ENCODE measurements at places on chromosomes 12 and 14.

DNA sequence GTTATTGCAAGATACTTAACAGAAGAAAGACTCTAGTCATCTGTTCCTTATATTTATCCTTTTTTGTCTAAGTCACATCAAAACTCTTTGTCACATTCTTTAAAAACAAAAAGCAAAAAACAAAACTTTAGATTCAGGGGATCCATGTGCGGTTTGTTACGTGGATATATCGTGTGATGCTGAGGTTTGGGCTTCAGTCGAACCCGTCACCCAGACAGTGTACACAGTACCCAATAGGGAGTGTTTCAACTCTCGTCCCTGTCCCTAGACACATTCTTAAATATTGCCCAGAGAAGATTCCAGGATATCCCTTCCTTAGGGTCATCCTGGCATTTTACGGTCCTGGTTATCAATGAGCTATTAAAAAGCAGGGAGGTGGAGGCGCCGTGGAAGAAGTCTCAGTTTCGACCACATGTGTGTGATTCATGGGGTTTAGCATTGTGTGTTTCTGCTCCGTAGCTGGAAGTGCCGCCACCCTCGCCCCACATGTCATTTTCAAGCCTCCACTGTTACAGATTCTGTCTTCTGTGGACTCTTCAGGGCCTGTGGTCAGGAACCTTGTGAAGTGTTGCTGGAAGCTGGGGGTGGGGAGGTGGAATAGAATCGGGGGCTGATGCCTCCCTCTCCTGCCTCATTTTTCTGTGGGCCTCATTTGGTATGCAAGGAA, 19.9 kb downstream of the CCND2 start:
- no peak for DNase-seq

- no peak for DNase-seq
Observed at GRCh38 chr12:123064366-123064765, 83.9 kb downstream of the ARL6IP4 start.

DNA sequence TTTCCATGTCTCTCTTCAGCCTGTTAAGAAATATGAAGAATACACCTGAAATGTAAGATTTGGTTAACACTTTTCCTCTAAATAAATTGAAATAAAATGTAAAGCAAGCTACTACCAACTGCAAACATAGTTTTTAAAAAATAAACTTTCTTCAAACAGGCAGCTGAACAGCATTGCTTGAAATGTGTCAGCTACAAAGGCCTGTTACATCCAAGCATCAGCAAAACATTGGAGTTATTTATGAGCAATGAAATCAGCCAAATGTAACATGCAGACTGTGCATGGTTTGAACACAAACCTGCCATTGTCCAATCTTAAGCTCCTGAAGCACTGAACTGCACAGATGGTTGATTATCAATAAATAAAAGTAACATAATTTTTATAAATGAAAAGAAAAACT, 291.3 kb downstream of the ACSS3 start:
- no peak for DNase-seq

- DNase-seq: no peak
Observed at GRCh38 chr12:47221256-47222023, 141.7 kb upstream of the AMIGO2 start.

- no peak for DNase-seq
Observed at GRCh38 chr14:22781301-22781991, 15.0 kb downstream of the OXA1L start.

- DNase-seq: no peak
Observed at GRCh38 chr14:23580152-23580926, 1.7 kb upstream of the JPH4 start.

DNA sequence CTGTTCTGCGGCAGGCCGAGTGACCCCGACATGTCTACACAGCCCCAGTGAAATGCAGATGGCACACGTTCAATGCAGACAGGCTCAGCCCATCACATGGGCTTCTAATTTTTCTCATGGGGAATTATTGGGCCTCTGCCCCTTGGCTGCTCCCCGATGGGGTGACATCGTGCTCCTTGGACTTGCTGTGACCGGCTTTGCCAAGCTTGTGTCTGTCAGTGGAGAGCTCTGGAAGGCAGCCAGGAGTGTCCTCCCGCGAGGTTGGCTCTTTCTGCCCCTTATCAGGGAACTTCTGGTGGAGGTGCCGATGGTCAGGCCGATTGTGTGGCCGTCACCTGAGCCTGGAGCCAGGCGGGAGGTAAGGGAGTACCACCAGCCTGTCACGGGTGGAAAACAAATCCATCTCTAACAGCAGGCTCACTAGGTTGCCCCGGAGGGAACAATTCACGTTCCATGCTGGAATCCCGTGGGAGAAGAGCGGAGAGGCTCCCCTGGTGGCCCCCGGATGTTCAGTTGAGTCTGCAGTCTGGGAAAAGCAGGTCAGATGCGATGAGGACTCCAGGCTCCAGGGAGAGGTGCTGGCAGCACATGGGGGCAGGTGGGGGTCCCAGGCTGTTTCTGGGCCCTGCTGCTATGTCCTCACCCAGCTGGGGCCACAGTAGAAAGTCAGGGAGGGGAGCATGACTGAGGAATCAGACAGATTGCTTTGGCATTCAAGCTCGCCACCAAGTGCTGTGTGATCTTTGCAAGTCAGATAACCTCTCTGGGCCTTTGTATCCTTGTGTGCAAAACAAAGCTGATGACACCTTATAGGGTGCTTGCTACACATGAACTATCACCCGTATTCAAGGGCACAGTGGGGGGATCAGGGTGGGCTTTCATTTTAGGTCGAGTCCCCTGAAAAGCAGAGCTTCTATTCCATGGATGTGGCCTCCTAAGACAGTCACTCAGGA, 43.2 kb upstream of the EML1 start:
- no peak for DNase-seq

- DNase-seq: no peak
Observed at GRCh38 chr14:99924379-99924778, 131.2 kb downstream of the EML1 start.

DNA sequence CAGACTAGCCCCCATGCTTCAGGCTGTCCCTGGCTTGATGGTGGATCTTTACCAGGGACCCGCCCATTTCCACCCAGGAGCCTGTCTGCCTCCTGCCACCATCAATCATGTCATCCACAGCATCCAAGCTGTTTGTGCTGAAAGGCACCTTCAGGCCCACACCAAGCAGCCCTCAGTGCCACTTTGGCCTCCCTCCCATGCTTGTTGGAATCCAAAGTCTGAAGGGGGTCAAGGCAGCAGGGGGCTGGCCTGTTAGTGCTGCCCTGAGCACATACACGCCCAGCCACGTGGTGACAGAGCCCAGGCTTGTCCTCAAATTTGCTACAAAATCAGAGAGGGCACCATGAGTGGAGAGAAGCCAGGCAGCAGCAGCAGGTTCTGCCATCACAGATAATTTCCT, 1146.8 kb downstream of the FSCB start:
- DNase-seq: no peak

GRCh38 chr14:47917344-47917954, 242.0 kb upstream of the MDGA2 start:
- peak; percentile 38 for DNase-seq

DNA sequence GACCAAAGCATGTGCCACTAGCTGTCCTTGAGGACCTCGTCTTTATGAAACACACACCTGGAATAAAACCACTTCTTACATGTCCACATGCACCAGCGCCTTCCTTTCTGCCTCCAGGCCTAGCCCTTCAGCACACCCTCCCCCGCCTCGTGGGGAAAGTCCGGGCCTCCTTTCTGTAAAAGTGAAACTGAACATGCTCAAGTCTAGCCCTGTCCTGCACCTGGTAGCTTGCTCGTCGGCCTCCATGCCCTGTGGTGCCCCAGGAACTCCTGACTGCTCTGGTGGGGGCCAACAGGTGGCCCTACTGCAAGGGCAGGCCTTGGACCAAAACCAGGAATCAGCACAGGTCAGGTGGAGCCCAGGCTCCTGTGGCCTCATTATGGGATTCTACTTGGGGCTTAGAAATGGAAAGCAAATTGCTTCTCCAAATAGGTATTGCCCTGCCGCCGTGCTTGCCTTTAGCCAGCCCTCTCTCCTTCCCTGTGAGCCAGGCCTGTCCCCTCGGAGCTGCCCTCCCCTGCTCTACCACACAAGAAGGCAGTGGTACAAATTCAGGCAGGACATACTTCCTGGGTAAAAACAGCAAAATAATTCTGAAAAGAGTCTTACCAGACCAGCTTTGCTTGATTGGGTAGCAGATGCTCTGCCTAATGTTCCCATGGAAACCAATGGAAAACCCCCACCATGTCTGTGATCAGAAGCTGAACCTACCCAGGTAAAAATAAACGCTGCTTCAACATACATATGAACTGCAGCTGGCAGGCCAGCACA, 43.5 kb downstream of the ERH start:
- DNase-seq: no peak

DNA sequence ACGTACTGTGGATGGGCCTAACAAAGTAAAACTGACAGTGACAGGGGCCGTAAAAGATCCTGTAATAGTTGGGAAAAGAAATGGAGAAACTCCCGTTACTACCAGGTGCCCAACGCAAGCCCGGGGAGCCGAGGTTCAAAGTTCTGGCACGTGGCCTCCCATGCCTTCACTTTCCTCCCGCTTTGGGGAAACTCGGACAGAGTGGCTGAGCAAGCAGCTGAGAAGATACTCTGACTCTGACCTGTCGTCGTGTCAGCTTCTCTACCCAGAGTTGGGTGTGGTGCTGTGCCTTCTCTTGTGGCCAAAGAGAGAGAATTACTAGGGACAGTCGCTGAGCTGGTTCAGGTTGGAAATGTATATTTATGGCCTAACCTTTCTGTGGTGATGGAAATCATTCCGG, 1.7 kb downstream of the B4GALNT3 start:
- no peak for DNase-seq

- no peak for DNase-seq
Observed at GRCh38 chr14:80358112-80358511, 146.8 kb upstream of the DIO2 start.

- no peak for DNase-seq
Observed at GRCh38 chr12:12019881-12020280, 50.9 kb upstream of the BCL2L14 start.

- DNase-seq: no peak
Observed at GRCh38 chr12:113058553-113058952, 2.0 kb downstream of the DTX1 start.

GRCh38 chr12:62264706-62265105, 4.5 kb downstream of the USP15 start:
- DNase-seq: no peak

GRCh38 chr12:10186299-10186698, 7.5 kb downstream of the TMEM52B start:
- DNase-seq: peak; percentile 16

DNA sequence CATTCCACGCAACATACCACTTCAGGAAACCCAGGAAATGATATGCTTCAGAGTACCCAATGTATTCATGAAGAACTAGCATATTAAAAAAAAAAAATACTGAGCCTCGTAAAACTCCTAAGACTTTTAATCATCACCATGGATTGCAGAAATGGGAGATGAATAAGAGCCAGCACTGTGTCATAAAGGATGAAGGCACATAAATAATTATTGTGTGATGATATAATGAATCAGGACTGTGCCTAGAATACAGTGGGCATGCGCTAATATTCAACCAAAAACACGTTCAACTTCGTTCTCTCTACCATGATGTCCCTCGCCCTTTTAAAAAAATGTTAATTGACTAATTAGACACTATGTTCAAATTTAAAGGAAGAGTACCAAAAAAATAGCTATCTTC, 68.7 kb downstream of the CIT start:
- DNase-seq: no peak

GRCh38 chr12:93618891-93619410, 46.5 kb downstream of the SOCS2 start:
- no peak for DNase-seq

DNA sequence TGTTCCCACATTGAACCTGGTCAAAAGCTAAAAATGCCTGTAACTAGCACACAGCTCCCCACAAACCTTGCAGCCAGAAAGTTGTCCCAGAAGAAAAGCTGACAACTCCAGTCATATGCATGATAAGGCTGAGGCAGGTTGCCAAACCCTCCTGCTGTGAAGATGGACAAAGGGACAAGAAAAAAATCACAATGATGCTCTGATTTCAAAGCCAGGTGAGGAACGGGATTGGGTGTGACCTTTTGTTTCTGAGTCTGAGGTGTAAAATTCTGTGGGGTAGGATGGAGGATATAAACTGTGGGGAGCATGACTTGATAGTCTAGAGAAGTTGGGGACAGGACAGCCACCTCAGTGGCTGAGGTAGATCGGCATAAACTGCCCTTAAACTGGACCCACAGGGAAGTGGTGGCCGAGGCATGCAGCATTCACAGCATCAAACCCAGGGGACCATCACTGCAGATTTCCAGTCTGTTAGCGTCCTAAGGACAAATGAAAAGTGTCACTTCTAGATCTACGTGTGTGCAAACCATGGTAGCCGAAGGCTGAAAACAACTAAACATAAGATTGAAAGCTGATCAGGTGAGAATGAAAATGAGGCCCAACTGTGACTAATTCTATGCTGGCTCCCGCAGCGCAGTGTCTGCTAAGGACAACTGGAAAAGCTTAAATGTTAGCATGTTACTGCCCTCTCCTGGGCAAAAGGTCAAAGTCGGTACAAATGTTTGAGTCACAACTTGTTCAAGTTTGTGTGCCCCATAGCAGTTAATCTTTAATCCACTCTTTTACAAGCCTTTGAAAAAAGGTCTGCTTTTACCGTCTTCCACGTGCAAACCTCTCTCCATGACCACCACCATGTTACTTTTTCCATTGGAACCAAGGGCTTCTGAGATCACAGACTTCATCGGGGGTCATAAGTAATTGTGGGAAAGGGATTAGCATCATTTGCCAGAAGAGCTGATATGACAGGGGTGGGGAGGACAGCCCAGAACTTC, 39.8 kb downstream of the GRIN2B start:
- peak; percentile 58 for DNase-seq

DNA sequence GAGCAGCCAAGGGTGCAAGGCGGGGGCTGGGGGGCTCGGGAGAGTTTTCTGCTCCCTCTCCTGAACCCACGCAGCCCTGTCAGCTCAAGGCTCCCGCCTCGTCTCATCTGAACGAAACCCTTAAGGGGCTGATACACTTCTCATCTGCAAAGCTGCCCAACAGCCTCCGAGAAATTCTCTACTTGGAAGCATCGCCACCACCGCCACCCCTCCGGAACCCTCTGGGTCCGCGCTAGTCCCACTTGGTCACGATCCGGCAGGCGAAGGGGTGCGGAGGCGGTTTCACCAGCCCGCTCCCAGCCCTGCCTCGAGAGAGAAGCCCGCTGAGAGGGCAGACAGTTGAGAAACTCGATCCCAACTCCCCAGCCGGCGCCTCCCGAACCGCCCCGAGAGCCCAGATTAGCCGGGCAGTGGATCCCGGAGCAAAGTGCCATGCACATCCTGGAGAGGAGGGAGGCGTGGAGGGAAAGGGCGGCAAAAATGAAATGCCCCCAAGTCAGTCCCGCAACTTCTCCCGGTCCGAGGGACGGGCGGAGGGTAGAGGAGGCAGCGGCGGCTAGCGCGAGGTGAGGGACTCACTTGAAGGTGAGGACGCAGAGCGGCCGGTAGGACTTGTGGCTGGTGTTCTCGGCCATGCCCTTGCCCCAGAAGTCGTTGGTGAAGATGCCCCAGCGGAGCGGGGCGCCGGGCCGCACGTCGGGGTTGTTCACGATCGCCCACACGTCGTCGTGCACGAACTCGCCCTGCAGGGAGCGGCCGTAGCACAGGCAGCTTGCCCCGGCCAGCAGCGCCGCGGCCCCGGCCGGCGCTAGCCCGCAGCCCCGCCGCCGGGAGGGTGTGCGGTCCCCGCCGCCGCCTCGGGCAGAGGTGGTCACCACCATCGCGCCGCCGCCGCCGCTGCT, 620 bp downstream of the TMTC1 start:
- DNase-seq: no peak

- DNase-seq: no peak
Observed at GRCh38 chr14:50320283-50320682, 8.2 kb downstream of the DMAC2L start.

Data from NB4 (cell line).